ENCODE measurements at places on chromosomes 4 and X.

DNA sequence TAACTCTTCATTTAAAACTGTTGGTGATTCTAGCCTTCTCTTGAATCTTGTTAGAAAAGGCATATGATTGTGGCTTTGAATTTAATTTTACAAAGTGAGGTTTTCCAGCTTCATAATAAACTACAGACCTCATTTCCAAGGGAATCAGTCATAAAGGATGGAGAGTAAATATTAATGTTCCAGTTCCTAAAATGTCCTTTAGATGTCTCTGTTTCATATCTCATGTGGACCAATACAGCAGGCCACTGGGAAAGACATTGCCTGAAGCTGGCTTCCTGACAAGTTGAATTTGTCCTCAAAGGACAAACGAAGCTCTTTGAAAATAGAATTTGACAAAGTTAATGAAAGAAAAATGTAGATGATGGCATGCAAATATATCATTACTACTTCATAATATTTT, 125.4 kb downstream of the ZNF330 start:
- no peak for DNase-seq

- no peak for DNase-seq
Observed at GRCh38 chr4:56127716-56128115, 179.0 kb downstream of the CEP135 start.

GRCh38 chr4:184817494-184818215, 8.1 kb downstream of the ACSL1 start:
- DNase-seq, result no peak

DNA sequence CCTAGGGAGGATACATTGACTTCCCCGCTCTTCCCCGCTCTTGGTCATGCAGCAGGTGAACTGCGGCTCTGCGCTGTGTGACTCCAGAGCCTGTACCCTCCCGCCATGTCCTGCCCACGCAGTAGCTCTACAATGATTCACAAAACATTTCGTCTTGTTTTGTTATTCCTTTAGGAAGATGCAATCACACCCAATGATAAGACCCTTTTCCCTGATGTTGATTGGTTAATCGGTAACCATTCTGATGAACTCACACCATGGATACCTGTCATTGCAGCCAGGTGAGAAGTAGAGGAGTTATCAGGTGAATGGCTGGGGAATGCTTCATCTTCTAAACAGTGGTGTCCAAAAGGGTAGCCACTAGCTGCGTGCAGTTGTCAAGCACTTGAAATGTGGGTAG, 23.2 kb downstream of the TRMT44 start:
- no peak for DNase-seq

DNA sequence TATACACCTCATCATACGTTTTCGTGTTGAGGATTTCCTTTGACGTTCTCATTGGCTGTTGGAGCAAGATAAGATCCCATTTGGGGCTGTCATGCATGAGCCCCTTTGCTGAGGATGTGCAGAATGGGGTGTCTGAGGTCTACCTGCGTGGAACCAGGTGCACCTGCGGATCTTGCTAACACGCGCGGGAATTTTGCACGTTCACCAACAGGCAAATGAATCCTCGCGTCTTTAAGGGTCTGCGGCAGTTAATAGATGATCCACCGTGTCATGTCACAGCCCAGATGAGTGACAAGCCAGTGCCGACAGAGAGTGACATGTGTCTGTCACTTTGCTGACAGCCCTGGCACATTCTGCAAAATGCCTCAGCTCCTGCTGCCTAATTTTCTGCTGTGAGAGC, 56.3 kb upstream of the SHOX start:
- no peak for DNase-seq
